Activated CD8-positive, alpha-beta memory T cell treated with anti-CD3 and anti-CD28 coated beads for 1 hour (primary cell): ENCODE measurements at places on chromosomes 3 and 15.

DNA sequence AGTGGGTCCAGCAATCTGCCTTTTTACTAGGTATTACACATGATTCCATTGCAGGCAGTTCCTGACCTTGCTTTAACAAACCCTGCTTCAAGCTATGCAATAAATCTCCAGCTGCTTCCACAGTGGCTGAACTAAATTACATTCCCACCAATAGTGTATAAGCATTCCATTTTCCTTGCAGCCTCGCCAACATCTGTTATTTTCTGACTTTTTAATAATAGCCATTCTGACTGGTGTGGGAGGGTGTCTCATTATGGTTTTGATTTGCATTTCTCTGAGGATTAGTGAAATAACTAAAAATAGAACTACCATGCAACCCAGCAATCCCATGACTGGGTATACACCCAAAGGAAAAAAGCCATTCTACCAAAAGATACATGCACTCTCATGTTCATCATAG lies 36.4 kb upstream of the DNAJC13 start:
- no peak for DNase-seq

DNA sequence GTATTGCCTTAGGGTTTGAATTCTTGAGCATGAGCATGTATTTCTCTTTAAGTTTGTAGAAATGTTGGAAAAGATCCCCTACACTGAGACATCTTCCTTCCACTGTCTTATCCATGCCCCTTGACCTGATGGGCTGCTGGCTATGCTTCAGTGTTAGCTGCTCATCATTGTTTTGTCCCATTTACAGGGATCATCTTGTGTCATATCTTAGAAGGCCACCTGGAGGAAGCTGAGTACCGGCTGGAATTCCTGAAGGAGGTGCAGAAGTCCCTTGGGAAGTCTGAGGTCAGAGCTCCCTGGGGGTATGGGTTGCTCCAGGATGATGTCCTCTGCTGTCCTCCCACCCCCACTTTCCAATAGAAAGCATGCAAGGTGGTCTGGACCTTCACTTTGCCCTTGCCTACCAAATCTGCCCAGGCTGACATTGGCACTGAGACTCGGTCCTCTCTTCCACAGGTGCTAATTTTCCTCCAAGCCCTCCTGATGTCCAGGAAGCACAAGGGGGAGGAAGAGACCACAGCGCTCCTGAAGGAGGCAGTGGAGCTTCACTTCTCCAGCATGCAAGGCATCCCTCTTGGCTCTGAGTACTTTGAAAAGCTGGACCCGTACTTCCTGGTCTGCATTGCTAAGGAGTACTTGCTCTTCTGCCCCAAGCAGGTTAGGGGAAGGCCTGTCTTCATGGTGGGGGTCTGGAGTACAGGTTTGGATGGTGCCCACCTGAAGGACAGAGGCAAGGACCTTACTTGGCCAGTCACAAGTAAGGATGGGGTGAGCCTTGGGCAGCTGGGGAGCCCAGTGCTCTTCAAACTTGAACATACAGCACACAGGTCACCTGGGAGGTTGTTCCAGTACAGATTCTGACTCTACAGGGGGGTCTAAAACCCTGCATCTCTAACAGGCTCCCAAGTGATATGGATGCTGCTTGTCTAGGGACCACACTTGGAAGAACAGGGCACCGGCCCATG lies 17.7 kb downstream of the TTC21A start:
- no peak for DNase-seq

DNA sequence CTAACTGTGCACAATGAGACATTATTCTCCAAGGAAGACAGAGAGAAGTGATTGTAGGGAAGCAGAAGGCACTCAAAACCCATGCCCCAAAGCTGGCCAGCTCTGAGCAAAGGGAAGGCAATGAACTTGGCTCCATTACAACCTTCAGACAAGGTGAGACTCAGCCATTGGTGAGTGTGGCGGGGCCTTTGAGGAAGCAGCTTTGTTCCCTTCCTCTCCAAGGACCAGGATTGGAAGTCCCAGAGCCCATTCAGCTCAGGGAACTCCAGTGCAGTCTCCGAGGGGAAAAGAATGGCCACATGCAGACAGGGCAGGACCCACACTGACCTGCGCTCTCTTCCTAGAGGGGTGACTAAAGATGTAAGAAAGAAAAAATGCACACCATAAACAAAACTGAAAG lies 23.1 kb downstream of the HEG1 start:
- no peak for DNase-seq

DNA sequence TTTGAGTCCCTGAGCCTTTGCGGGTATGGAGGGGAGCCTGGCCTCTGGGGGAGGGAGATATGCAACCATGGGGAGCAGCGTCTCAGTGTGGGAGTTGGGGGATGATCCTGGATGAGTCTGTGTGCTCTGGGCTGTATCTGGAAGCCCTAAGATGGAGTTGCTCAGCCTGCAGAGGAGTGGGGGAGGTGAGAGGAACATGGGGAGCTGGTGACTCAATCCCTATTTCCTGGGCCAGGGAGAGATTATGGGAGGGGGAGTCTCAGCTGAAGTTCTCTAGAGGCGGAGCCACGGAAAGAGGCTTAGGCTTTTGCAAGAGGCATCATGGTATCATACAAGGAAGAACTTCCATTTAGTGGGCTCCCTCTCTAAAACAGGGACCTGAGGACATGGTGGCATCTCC lies 59.5 kb upstream of the TMEM115 start:
- no peak for DNase-seq

- no peak for DNase-seq
These were observed 64.2 kb downstream of the DMXL2 start for GRCh38 chr15:51558411-51558810.

DNA sequence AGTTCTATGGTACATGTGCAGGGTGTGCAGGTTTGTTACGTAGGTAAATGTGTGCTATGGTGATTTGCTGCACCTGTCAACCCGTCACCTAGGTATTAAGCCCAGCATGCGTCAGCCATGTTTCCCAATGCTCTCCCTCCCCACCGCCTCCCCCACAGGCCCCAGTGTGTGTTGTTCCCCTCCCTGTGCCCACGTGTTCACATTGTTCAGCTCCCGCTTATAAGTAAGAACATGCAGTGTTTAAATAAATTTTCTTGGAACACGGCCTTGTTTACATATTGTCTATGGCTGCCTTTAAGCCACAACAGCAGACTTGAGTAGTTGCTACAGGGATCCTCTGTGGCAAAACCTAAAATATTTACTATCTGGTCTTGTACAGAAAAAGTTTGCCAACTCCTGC lies 41.3 kb upstream of the CORO2B start:
- no peak for DNase-seq

DNA sequence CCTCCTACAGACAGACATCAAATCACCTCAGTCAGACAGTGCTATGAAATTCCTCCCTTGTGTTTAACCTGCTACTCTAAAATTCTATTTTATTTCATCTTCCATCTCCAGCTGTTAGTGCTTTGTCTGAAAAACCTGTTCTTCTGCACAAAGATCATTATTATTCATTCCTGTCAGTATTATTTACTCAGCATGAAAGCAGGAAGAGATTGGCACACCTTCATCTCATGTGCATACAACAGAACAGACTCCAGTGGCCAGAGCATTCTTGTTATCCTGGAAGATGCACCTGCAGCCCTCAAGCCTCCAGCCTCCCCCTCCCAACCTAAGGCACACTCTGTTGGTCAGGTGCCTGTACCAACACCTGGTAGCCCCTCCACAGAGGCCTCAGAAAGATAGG lies 1.8 kb upstream of the ROPN1B start:
- no peak for DNase-seq

- no peak for DNase-seq
These were observed 21.1 kb downstream of the LRTM1 start for GRCh38 chr3:54906763-54907162.

GRCh38 chr15:58465866-58466517 lies 34.2 kb downstream of the LIPC start:
- no peak for DNase-seq

- DNase-seq: no peak
These were observed 975 bp downstream of the PCSK6 start for GRCh38 chr15:101488300-101489164.

DNA sequence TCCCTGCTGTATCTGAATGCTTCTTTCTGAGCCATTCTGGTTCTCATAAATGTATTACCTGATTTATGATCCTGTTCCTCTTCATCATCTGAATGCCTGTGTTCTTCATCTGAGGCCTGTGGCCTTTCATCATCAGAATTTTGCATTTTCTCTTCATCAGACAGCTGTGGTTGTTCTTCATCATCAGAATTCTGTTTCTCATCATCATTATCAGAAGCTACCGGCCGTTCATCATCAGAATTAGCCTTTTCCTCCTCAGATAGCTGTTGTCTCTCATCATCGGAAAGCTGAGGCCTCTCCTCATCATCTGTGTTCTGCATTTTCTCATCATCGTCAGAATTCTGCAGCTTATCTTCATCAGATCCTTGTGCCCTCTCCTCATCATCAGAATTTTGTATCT lies 5.9 kb downstream of the LEO1 start:
- no peak for DNase-seq

DNA sequence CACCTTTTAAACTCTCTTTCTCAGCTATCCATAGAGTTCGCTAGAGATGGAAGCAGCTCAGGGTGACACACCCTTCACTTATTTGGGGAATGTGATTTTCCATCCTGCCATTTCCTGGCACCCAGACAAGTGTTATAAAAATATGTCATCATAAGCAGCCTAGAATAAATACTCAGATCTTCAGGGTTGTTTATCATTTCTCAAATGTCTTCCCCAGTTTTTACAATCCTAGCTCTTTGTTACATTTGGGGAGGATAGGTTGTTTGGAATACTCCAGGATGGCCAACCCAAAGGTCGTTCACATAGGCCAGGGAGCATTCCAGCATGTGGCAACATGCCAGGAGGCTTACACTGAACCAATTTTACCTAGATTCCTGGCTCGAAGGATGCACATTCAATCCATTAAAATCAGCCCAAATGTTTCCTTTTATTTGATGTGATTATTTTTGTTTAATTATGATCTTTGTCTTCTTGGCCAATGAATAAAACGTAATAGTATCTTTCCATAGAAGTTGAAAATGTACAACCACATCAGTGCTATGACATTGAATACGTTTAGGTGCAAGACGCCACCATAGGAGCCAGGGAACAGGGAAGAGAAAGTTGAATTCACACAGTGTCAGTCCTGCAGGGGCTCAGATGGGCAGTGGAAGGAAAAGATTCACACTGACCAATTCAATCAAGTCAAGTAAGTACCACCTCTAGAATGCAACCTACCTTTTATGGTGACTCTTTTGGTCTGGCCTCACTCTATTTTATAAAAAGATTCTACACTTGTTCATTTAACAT lies 537.7 kb upstream of the MDFIC2 start:
- no peak for DNase-seq

GRCh38 chr15:80578206-80578595 lies 116.9 kb upstream of the ABHD17C start:
- DNase-seq: no peak

- no peak for DNase-seq
These were observed 645.8 kb upstream of the NR2F2 start for GRCh38 chr15:95684693-95685115.

DNA sequence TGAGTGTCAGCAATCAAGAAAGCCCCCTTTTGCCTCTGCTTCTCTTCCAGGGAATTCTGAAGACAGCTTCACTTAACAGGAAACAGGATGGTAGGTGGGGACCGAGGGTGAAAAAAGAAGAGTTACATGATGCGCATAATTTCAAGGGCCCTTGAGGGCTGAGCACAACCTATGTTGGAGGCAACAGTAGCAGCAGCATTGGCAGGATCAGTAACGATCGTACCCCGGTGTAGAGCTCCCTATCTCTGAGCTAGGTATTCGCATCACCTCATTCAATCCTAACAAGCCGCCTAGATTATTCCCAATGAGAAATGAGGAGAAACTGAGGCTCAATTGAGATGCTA lies 432 bp upstream of the RAD54L2 start:
- no peak for DNase-seq

DNA sequence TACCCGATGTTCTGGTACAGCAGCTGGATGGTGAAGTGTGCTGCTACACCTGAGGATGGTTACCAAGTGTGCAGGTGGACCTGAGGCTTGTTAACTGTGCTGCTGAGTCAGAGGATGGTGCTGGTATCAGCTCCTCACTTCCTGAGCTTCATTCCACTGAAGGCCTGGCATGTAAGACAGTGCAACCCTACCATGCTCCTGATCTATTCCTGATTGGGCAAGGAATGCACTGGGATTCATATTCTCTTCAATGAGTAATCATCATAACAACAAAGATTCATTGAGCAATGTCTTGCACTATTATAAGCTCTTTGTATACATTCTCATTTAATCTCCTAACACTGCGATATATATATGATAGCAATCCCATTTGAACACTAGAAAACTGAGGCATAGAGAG lies 62.9 kb upstream of the THSD4 start:
- DNase-seq: no peak

DNA sequence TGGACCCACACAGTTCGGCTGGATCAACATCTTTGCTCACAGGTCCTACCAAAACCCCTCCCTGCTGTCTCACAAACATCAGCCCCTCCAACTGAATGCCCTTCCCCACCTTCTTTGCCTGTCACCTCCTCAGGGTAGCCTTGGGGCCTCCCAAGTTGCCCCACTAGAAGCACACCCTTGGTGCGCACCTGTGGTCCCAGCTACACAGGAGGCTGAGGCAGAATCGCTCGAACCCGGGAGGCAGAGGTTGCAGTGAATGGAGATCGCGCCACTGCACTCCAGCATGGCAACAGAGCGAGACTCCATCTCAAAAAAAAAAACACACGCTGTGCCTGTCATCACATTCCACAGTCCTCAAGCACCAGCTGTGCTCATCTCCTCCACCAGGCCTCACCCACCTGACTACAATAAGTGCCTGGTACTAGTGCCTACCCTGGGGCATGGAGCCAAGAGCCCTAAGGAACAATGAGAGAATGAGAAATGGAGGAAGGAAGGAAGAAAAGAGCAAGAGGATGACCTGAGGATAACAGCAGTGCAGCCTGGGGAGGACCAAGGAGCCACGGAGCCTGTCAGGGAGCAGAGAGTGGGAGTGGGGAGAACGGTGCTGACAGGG lies 26.0 kb downstream of the RPN1 start:
- DNase-seq: no peak

DNA sequence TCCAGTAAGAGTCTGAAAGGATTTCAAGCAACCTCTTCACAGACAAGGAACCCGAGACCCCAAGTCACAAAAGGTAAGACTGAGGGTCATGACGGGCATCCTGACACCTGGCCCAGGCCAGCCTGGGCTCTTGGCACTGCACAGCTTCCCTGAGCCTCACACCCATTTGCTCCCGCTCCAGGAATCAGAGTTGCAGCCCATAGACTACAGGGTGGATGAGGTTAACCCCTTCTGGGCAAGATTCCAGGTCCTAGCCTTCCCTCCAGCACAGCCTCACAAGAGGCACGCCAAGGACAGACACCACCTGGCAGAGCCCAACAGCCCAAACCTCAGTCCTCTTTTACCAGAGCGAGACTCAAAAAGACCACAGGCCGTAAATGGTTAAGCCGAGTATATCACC lies 36.2 kb downstream of the RBPMS2 start:
- DNase-seq: no peak
